ENCODE measurements at places on chromosomes 5 and 9.

DNA sequence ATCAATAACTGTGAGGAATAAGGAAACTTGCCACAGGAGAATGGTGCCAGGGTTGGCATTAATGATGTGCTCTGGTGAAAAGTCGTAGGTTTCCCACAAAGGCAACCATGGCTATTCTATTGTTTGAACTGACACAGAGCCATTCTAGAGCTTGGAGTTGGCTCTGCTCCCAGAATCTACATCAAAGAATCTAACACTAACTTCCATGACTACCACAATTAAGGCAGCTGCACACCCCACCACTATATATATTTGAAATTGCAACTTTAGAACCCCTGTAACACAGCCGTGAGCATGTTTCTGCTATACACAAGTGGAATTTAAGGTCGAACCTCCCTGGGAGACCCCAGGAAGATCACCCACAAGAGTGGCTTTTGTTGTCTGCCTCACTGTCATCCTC lies 89.7 kb upstream of the CCDC152 start:
- DNase-seq = no peak

DNA sequence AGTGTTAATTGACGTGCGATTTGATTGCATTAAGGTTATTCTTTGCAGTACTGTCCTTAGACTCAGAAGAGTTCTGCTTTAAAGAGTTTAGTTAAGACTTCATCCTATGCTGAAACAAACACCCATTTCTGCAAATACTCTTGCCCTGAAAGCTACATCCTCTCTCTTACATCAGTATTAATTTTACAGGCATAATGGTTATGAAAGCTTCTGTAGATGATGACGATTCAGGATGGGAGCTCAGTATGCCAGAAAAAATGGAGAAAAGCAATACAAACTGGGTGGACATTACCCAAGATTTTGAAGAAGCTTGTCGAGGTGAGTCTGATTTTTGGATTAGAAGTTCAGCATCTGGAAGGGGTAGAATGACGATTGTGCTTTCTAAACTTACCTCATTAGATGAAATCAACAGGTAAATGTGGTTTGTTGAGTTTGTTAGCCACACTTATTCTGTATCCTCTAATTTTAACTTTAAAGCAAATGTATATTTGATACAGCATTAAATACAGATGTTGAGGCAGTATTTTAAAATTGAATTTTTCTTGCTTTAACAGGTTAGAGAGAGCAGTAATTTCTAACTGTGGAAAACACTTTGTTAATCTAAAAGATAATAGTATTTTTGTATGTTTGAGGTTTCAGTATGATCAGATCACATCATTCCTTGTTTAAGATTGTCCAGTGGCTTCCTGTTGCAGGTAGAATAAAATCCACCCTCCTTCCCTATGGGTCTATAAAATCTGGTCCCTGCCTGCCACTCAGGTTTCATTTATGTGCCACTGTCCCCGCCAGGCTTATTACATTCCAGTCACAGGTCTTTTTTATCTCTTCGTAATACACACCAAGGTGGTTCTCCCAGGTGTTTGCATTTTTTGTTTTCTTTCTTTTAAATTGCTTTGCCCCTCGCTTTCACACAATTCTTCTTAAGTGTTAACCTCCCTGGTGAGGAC lies 1.3 kb downstream of the NAA35 start:
- DNase-seq = no peak

- DNase-seq = no peak
These were observed 58.6 kb upstream of the RICTOR start for GRCh38 chr5:39132792-39133191.

- DNase-seq = no peak
These were observed 65.0 kb downstream of the PPP2R2B start for GRCh38 chr5:146813346-146814157.

GRCh38 chr5:150440948-150441812 lies 8.4 kb downstream of the RPS14 start:
- no peak for DNase-seq

- DNase-seq = no peak
These were observed 612.6 kb downstream of the PSAT1 start for GRCh38 chr9:78909566-78909965.

DNA sequence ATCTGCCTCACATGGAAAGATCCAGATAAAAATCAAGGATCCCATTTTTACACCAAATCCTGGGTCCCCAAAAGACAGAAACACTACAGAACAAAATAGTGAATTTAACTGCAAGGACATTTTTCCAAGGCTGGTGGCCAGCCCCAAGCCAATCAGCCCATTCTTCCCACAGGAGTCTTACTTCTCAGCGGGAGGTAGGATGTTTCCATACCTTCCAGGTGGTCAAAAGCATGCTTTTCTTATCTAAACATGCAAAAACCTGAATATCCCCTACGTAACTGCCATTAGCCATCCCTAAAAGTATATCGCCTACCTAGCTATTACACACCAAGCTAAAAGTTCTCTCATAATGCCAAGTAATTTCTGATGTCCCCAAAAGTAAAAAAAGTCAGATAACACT lies 20.6 kb downstream of the TMEM161B start:
- no peak for DNase-seq

DNA sequence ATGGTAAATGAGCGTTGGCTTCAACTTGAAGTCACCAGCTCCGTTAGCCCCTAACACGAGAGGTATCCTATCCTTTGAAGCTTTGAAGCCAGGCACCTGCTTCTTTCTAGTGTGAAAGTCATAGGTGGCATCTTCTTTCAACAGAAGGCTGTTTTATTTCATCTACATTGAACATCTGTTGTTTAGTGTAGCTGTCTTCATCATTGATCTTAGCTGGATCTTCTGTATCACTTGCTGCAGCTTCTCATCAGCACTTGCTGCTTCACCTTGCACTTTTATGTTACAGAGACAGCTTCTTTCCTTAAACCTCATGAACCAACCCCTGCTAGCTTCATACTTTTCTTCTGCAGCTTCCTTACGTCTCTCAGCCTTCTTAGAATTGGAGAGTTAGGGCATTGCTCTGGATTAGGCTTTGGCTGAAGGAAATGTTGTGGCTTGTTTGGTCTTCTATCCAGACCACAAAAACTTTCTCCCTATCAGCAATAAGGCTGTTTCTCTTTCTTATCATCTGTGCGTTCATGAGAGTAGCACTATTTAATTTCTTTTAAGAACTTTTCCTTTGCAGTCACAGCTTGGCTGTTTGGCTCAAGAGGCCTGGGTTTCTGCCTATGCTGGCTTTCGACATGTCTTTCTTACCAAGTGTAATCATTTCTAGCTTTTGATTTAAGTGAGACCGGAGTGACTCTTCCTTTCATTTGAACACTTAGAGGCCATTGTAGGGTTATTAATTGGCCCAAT lies 47.2 kb downstream of the PCSK5 start:
- no peak for DNase-seq

GRCh38 chr5:171419688-171420430 lies 412 bp downstream of the FGF18 start:
- DNase-seq = no peak

- DNase-seq = no peak
These were observed 36.4 kb downstream of the RASGEF1C start for GRCh38 chr5:180172447-180173197.

- DNase-seq = no peak
These were observed 165.7 kb downstream of the PSAT1 start for GRCh38 chr9:78462611-78463010.

GRCh38 chr9:27497883-27498417 lies 26.1 kb upstream of the IFNK start:
- no peak for DNase-seq

- no peak for DNase-seq
These were observed 175.0 kb downstream of the AUH start for GRCh38 chr9:91186632-91187108.

- no peak for DNase-seq
These were observed 24.2 kb upstream of the ELAVL2 start for GRCh38 chr9:23850242-23850689.

GRCh38 chr9:88355166-88355565 lies 33.1 kb upstream of the SPIN1 start:
- DNase-seq = no peak

DNA sequence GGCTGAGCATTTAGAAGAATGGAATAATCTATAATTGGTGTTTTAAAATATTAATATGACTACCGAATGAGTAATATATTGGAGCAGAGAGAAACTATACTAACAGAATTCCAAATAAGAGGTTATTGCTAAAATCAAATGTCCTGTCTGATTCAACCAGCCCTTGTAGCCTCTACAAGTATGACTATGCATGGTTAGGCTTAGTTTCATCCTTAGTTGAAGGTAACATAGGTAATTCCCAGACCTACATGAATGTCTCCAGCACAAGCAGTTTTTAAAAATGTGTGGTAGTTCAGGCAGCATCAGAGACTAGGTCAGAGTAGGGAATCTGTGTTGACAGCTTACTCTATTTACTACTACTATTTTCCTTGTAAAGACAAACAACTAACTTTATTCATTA lies 51.7 kb upstream of the SLC27A6 start:
- no peak for DNase-seq

DNA sequence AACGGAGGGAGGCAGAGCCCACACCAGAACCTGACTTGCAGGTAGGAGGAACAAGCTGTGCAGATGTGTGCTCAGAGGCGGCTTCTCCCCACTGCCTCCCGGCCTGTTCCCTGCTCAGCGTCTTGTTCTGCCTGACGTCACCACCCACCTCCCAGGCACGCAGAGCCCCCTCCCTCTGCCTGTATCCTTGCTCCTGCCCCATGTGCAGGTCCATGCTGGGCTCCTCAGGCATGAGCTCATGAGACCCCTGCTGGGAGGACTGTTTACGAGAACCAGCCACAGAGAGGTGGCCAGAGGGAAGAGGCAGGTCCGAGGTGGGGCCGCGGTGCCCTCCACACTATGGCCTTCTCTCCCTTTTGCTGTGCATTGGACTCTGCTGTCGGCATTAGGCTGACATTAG lies 45.5 kb downstream of the SLC6A3 start:
- no peak for DNase-seq

DNA sequence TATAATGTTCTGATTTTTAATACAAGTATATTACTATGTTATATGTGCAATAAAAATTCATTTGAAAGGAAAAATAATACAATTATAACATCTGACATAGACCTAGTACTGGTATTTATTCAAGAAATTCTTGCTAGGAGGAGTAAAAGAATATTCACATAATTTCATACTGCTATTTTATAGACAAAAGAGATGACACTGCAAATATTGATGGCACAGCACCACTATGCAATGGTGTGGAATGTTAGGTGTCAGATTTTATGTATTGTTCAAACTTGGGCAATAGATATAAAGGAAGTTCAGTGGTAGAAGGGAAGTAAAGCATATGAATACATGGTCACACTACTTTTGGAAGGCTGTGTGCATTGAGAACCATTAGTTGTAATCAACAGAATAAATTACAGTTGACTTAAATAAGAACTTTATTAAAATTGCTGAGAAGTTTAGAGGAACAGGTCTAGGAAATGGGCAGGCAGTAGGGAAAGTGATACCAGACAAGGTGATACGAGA lies 143.9 kb downstream of the OR2K2 start:
- DNase-seq = no peak

- no peak for DNase-seq
These were observed 142.1 kb downstream of the MED10 start for GRCh38 chr5:6236170-6236793.

GRCh38 chr5:152072091-152072490 lies 147.4 kb upstream of the GLRA1 start:
- DNase-seq = no peak
